ENCODE measurements at places on chromosomes 16 and 17.

GRCh38 chr16:68202091-68202519, 33.8 kb downstream of the ESRP2 start:
- peak; percentile 70 for DNase-seq

GRCh38 chr16:12421688-12422087, 382.0 kb downstream of the CPPED1 start:
- no peak for DNase-seq

GRCh38 chr17:288802-289356, 63.7 kb downstream of the RPH3AL start:
- no peak for DNase-seq

DNA sequence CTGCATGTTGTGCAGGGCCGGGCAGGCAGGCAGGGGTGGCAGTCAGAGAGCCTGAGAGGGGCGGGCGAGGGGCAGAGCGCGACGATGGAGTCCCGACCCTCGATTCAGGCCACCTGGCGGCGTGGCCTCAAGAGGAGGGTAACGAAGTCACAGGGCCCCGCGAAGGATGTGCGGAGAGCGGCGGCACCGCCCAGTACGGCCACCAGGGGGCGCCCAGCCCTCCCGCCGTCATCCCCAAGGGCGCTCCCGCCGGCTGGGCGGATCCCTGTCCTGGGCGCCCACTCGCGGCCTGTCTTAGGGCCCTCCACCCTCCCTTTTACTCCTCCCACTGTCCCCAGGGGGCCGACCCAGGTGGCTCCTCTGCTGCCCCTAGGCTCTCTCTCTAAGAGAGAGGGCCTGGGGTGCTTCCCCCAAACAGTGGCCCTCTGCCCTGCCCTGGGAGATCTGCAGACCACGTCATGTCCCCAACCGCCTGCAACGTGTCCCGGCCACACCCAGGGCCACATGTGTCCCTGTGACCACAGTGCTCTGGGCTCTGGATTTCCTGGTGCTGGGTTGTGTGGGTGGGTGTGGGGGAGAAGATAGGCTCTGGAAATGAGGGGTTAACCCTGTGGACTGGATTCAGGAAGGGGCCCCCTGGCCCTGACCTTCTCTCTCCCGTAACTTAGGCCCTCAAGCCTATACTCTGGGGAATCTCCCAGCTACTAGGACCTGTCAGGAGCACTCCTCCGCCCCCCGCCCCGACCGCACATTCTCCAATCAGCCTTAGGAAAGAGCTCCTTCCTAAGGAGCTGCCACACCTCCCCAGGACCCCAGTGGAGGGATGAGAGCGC, 5.9 kb downstream of the DPEP2 start:
- peak; percentile 51 for DNase-seq

DNA sequence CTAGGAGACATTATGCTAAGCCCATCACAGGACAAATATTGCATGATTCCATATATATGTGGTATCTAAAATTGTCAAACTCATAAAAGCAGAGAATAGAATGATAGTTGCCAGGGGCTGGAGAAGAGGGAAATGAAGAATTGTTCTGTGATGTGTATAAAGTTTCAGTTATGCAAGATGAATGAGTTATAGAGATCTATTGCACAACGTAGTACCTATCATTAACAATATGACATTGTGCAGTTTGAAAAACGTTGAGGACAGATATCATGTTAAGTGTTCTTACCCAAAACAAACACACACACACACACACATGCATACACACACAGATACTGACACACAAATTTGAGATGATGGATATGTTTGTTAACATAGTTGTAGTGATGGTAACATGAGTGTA, 871.6 kb upstream of the GOT2 start:
- DNase-seq: no peak

DNA sequence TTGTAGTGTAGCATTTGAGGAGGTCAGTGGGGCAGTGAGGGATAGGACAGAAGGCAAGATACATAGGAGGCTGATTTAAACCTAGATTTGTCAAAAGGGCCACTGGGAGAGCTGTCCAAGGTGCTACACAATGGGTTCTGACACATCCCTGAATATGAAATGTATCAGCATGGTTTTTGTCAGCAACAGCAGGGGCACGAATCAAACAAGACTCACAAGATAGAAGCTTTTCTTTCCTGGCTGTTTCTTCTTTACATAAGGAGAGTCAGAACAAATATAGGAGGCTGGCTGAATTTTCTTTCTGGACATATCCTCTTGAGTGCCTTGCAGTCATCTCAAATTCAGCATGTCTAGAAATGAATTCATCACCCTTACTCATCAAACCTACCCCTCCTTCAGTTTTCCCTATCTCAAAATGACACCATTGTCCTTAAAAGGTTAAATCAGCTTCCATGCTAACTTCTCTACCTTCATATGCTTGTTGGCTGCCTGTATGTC, 130.5 kb downstream of the NPIPB5 start:
- peak; percentile 58 for DNase-seq

DNA sequence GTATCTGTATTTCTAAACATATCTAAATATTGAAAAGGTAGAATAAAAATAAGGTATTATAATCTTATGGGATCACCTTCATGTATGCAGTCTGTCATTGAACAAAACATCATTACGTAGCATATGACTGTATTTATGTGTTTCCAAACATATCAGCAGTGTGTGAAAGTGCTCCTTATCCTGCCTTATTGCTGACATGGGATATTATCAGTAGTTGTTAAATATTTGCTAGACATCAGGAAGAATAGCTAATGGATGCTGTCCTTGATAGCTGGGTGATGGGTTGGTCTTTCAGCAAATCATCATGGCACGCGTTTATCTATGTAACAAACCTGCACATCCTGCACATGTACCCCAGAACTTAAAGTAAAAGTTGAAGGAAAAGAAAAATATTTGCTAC, 59.1 kb upstream of the FAM20A start:
- DNase-seq: no peak

- no peak for DNase-seq
Measured at GRCh38 chr17:4425398-4425797, 8.3 kb upstream of the SPNS3 start.

DNA sequence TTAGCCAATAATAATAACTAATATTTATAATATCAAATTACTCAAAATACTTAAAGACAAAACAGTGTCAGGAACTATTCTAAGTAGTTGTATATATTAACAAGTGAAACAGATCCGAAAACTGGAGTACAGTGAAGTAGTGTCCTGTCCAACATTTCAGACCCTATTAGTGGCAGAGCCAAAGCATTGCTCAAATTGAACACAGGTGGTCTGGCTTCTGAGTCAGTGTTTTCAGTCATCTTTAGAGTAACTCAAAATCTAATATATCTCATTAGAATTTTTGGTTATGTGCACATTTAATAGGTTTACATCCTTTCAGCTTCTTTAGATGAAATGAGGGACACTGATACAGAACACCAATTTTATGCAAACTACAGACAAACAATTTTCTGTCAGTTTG, 652.5 kb downstream of the CDH11 start:
- DNase-seq: no peak

DNA sequence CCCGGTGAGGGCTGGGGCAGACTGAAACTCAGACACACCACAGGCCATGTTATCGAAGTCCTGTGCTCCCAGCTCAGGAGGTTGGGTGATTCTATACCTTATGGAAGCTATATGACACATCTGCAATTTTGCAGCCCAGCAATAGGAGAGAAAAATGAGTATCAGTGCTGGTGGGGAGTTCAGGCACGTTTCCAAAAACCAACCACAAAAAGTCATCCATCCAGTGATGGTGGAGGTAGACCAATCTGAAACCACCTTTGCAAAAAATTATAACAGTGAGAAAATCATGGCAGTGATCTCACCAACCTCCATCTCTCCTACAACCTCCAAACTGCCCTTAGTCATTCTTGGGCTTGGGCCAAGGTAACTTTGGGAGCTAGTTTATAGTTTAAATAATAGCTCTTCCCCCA, 327.9 kb downstream of the SLC39A11 start:
- DNase-seq: peak; percentile 39

DNA sequence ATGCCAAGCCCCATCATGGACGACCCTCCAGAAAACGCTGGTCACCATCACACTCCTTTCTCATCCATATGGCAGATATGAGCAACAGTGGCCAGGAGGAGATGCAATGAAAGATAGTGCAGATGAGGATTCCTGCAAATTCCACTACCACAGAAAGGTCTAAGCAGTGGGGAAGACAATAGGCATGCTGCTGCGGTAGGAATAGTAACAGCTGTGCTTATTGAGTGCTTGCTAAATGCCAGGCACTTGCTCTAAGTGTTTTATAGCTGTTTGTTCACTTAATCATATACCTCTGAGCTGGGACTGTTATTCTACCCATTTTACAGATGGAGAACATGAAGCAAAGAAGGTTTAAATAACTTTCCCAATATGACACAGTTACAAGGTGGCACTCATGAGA, 46.6 kb upstream of the AKAP1 start:
- DNase-seq: no peak

DNA sequence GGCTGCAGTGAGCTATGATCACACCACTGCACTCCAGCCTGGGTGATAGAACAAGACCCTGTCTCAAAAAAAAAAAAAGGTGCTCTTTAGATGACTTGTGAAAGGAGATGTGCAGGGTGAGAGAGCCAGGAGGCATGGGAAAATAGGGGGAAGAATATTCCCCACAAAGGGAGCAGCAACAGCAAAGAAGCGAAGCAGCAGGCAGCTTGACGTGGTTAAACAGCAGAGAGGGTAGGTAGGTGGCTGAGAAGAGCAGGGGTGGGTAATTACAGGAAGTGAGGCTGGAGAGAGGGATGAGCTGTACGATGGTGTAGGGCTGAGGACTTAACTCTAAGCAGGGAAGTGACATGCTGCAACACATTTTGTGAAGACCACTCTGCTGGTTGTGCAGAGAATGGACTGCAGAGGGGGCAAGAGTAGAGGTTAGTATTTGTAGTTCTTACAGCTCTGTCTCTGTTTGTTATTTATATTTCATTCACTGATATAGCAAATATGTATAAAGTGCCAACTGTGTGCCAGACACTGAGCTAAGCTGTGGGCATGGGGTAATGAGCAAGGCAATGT, 1.6 kb downstream of the HEATR3 start:
- DNase-seq: peak; percentile 72

DNA sequence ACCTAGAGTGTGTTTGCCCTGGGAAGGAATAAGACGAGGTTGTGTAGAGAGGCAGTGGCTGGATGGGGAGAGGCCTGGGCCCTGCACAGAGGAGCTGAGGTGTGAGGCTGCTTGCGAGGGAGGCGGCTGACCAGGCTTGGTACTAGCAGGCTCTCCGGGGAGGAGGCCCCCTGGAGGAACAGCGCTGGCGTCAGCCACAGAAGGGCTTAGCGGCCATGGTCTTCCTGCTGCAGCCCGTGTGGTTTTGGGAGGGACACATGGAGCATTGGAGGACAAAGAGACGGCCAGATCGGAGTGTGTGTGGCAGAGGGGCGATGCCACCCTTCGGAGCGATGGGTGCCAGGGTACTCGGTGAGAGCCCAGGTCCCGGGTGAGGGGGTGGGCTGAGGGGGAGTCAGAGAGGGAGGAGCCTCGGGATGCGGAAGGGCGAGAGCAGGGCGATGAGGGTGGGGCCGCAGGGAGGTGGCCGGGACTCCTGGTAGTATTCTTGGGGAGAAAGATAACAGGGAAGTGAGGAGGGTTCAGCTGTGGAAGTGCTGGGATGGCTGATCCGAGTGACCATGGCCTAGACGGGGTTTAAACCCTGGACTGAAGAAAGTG, 8.3 kb downstream of the BANP start:
- no peak for DNase-seq

GRCh38 chr17:50630524-50631194, 4.0 kb upstream of the ABCC3 start:
- no peak for DNase-seq

GRCh38 chr17:51372345-51373004, 112.1 kb downstream of the UTP18 start:
- DNase-seq: peak; percentile 62

GRCh38 chr17:51674579-51675255, 414.4 kb downstream of the UTP18 start:
- no peak for DNase-seq

GRCh38 chr16:35689764-35690163, 2230.4 kb downstream of the TP53TG3F start:
- DNase-seq: no peak

DNA sequence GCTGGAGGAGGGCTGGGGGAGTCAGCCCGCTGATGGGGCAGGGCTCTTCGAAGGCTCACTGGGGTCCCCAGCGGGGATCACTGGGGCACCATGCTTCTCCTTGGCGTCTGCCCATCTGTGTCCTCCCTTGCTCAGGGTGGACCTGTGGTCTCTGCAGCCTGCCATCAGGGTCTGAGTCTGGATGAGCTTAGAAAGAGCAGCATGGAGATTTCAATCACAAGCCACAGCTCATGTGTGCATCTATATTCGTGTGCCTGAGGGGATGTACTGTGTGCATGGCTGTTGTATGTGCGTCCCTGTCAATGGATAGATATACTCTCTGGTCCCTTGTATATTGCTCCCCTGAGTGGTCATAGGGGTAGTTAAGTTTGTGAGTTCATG, 126.6 kb upstream of the SDK2 start:
- DNase-seq: no peak

DNA sequence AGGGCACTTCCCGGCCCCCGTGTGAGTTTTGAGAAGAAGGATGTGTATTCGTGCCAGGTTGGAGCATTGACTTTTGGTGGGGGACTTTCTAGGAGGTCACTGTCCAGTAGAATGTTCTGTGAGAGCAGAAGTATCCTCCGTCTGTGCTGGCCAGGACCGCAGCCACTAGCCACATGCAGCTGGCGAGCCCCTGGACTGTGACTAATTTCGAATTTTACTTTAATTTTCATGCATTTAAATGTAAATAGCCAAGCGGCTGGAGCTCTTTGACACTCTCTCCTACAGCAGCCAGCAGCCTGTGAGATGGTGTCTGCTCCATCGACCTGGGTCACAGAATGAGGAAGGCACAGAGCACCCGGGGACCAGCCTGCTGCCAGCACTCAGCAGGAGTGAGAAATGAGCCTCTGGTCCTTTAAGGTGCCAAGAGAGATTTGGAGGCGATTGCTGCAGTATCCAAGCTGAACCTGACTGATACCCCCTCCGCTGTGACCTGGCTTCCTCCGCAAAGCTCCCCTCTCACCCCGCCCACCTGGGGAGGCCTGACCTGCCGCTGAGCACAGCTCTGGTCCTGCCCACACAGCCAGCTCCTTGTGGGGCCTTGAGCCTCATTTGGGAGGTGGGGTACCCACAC, 7.8 kb downstream of the ATP2A3 start:
- no peak for DNase-seq

GRCh38 chr17:64718058-64718457, 56.0 kb upstream of the SMURF2 start:
- no peak for DNase-seq

Data from iris pigment epithelial cell (primary cell).